ENCODE measurements at places on chromosomes 1 and 21.

GRCh38 chr1:187646536-187647107, 817.9 kb downstream of the PLA2G4A start:
- no peak for DNase-seq

DNA sequence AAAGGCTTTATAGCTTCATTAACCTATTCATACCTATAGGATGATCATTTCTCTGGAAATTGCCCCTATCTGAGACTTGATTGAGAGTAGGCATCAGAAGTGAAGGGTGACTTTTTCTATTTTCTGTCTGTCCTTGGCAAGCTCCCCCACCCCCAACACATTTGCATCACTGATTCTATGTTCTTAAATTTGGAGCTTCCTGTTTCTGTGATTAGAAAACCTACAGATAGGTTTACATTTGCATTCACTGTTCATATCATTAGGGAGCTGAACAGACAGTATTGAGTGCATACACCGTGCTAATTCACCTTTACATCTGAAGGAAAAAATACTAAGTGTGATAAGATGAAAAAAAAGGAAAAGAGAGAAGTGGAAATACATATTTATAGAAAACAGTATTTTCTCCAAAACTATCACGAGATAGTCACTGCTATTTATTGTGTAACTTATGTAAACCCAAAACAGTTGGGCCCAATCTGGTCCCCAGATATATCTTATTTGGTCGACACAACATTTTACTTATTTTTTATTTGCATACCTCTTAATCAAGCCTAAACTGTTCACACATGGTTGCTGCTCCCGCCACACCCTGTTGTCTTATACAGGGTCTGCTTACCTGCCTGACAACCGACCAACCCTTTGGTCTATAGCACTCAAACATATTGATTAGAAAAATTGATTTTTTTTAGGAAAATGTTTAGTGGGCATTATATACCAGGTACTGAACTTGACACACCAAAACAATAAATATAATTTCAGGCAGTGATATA, 218.8 kb downstream of the NTNG1 start:
- no peak for DNase-seq

DNA sequence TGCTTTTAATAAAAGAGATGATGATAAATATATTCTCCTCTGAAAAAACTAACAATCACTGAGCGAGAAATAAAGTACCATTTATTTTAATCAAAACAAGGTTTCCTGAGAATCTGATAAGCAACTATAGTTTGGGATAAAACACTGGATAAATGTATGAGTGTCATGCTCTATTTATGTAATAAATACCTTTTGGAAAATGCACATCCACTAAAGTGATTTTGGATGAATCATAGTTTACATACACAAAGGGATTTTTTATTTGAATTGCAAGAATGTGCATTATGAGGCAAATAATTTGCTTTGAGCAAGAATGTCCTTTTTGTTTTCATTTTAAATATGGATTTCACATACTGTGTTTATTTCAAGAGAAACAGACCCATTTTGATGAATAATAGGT, 1483.5 kb downstream of the MRPL39 start:
- DNase-seq: no peak

- DNase-seq: no peak
These were observed 34.3 kb downstream of the AMY1C start for GRCh38 chr1:103783944-103784377.

- DNase-seq: no peak
These were observed 82.4 kb upstream of the BCL10 start for GRCh38 chr1:85358702-85359438.

Measured in activated T-helper 9 cell treated with anti-CD3 and anti-CD28 coated beads, Interleukin-2, amount 50 U/mL, for 16 hours (primary cell).